ENCODE measurements at places on chromosomes 12 and 14. TPM values are rescaled to one million over a fixed set of nuclear protein-coding genes. Genes with fewer than 3 reads are reported as not detected.

- DNase-seq = no peak
These were observed 12.2 kb downstream of the DDX51 start for GRCh38 chr12:132131952-132132351.

GRCh38 chr12:16165506-16165905 is 112.0 kb downstream of the SLC15A5 start:
- no peak for DNase-seq

GRCh38 chr12:58481811-58482210 is 438.5 kb downstream of the LRIG3 start:
- DNase-seq = no peak

- DNase-seq = no peak
These were observed 25.6 kb downstream of the FRMD6 start for GRCh38 chr14:51677266-51677665.

MPHOSPH9 gene
- total RNA-seq = 44.3 TPM

ESPL1 gene
- 5.7 TPM for total RNA-seq

VRTN gene
- 0.17 TPM for total RNA-seq
